ENCODE measurements at places on chromosomes 3 and 15.

DNA sequence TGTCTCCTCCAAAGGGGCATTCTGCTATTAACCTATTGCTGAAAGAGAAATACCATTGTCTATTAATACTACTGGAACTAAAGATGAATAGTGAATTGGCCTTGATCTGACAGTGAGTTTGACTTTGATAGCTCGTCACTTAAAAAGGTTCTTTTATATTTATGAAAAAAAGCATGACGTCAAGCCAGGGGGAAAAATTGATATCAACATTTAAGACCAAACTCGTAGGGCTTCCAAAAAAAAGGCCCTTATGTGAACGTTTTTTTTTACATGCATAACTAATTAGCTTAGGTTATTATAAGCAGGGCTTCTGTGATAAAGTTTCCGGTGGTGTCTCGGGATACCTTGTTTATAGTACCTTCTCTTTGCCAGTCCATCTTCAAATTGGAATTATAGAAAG, 63.3 kb upstream of the SAMMSON start:
- H3K27me3 ChIP-seq: no peaks in the 10 kb centered on the region
- no peaks in the 10 kb centered on the region for H3K36me3 ChIP-seq
- no peak overlapping the region for H3K27ac ChIP-seq

- H3K36me3 ChIP-seq: no peaks in the 10 kb centered on the region
- H3K27me3 ChIP-seq: peaks cover 4% of the 10 kb centered on the region
- H3K4me1 ChIP-seq: no peaks in the 10 kb centered on the region
- no peak overlapping the region for H3K27ac ChIP-seq
Observed at GRCh38 chr15:39290711-39291435, 290.0 kb upstream of the THBS1 start.

DNA sequence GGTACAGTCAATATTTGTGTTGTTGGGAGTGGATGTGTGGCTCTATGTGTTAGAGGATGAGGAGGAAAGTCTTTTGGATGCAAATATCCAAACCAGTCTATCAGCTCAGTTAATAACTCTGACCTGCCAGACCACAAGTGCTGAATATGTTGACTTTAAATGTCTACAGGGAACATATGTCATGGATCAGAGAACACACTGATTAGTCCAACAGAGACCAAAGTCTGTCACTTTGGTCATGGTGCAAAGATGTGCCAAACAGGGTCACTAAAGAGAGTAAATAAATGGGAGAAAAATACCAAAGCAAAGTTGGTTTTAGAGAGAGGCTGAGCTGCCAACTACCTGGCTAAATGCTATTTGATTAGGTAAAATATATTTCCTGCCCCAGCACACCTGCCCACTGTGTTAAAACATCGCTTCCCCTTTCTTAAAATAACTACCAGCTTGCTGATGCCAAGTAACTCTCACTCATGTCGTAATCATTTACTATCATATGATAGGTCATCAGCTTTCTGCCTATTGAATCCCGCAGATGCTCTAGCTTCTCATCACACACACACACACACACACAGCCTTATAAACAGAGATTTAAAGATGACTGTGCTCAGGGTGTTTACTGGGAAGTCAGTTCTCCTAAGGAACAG, 173.3 kb downstream of the PDZRN3 start:
- no peaks in the 10 kb centered on the region for H3K4me1 ChIP-seq
- H3K27ac ChIP-seq: no peak overlapping the region
- no peaks in the 10 kb centered on the region for H3K27me3 ChIP-seq
- H3K4me3 ChIP-seq: no peak overlapping the region
- no peak for DNase-seq
- no peaks in the 10 kb centered on the region for H3K36me3 ChIP-seq

DNA sequence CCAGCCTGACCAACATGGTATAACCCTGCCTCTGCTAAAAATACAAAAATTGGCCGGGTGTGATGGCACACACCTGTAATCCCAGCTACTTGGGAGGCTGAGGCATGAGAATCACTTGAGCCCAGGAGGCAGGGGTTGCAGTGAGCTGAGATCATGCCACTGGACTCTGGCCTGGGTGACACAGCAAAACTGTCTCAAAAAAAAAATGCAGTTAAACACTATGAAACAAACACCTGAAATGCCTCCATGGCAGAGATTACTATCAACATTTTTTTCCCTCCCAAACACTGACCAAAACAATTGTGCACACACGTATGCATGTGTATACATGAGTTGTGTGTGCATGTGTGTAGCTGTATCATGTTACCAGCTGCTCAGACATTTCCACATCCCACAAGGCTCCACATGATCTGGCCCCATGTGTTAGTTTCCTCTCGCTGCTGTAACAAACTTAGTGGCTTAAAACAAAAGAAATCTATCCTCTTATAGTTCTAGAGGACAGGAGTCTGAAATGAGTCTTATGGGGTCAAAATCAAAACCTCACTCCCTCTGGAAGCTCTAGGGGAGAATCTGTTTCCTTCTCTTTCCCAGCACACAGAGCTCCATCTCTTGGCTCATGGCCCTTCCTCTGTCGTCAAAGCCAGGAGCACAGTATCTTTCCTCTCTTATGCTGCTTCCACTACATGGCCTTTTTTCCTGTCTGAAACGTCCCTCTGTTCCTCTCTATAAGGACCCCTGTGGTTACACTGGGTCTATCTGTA, 34.5 kb downstream of the SLC41A3 start:
- no peak overlapping the region for H3K4me3 ChIP-seq
- no peaks in the 10 kb centered on the region for H3K27me3 ChIP-seq
- DNase-seq: no peak
- H3K36me3 ChIP-seq: no peaks in the 10 kb centered on the region
- H3K27ac ChIP-seq: no peak overlapping the region

GRCh38 chr3:11364181-11364580, 92.0 kb downstream of the ATG7 start:
- no peaks in the 10 kb centered on the region for H3K4me1 ChIP-seq
- no peak for DNase-seq
- no peak overlapping the region for H3K27ac ChIP-seq
- peaks cover 43% of the 10 kb centered on the region for H3K36me3 ChIP-seq

GRCh38 chr15:67138891-67139855, 73.8 kb downstream of the SMAD3 start:
- peaks cover 91% of the 10 kb centered on the region for H3K4me1 ChIP-seq
- no peak for DNase-seq
- H3K27me3 ChIP-seq: no peaks in the 10 kb centered on the region
- no peak overlapping the region for H3K4me3 ChIP-seq
- H3K36me3 ChIP-seq: peaks cover 41% of the 10 kb centered on the region

DNA sequence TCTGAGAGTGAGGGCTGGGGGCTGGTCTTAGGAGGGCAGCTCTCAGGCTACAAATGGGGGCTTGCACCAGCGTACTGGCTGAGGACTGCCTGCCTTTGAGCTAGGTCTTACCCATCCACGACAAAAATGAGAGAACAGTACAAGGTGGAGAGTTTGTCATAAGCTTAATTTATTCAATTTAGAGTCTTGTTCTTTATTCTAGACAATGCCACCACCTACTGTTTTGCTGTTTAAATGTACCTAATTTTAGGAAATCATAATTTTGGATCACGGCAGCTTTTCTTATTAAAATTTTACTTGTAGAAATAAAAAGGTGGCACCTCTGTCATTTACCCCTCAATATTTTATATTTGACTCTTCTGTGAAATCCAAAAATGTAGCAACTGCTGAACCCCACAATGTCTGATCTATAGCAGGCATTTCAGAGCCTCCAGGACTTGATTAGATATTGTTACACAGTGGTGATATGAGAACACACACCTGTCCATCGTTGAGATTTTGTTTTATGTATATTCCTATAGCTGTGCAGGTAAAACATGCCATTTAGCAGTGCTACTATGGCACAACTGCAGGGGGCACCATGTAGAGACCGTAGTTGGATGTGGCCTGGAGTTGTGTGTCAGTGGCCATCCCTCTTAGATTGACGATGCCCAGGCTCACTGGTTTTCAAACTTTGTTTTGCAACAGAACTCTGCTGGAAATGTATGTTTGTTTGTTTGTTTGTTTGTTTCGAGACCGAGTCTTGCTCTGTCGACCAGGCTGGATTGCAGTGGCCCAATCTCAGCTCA, 88.6 kb downstream of the SLCO3A1 start:
- no peaks in the 10 kb centered on the region for H3K27me3 ChIP-seq
- no peak overlapping the region for H3K4me3 ChIP-seq
- no peak overlapping the region for H3K27ac ChIP-seq
- no peak for DNase-seq
- H3K4me1 ChIP-seq: peaks cover 32% of the 10 kb centered on the region
- H3K36me3 ChIP-seq: no peaks in the 10 kb centered on the region

DNA sequence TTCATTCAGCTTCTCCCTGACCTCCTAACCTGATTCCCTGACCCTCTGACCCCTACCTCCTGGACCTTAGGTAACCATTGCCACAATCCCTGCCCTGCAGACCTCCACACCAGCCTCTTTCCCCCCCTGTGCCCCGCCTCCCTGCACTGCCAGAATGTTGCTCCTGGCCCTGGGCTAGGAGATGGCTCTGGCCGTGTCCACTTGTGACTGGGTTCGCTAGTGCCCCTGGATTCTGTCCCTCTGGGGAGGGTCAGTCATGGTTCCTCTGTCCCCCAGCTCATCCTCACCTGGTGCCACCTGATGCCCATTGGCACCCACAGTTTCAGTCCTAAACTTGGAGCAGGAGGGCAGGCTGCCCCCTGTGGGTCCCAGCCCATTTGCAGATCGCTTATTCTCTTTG, 56.2 kb upstream of the PRR23E start:
- no peaks in the 10 kb centered on the region for H3K36me3 ChIP-seq
- no peaks in the 10 kb centered on the region for H3K4me1 ChIP-seq
- H3K4me3 ChIP-seq: no peak overlapping the region
- no peak for DNase-seq
- H3K27ac ChIP-seq: no peak overlapping the region

Data from activated naive CD4-positive, alpha-beta T cell treated with anti-CD3 and anti-CD28 coated beads, Interleukin-2, amount 10 ng/mL, durations not matched to agents 7 days and 5 days (primary cell).